NCI-H1092 treated with DMSO at 0.1 percent for 48 hours (cell line): ENCODE measurements at places on chromosomes 6 and 20.

GRCh38 chr6:113365191-113365590 lies 492.0 kb upstream of the MARCKS start:
- DNase-seq = no peak

DNA sequence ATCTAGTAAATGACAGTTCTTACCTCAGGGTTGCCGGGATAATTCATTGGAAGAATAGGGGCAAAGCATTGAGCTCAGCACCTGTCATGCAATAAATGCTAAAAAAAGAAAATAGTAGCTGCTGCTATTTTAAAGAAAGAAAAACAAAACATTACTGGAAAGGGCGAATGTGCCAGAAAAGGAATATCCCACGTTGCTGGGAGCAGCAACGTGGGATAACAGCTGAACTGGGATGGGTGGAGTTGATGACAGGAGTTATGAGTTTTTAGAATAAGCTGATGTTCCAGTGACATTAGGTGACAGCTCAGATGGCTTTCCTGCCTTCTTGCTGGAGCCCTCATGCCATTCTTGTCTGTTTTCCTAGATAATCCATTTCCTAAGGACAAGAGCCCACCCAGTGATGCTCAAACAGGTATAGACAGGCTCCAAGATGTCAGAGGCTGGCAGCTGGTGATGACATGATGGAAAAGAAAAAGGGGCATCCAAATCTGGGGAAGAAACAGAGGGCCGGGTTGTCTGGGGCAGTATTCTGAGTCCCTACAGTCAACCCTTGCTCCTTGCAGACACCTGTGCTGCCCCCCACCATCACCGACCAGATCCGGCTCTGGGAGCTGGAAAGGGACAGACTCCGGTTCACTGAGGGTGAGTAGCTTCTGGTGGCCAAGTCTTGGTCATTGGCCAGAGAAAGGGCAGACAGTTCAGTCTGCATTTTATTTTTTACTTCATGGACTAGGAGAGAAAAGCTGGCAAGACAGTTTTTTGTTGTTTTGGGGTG lies 1.1 kb upstream of the VARS2 start:
- no peak for DNase-seq

GRCh38 chr6:15408008-15408407 lies 162.1 kb downstream of the JARID2 start:
- no peak for DNase-seq

GRCh38 chr6:25981568-25982263 lies 19.1 kb downstream of the TRIM38 start:
- DNase-seq = no peak

DNA sequence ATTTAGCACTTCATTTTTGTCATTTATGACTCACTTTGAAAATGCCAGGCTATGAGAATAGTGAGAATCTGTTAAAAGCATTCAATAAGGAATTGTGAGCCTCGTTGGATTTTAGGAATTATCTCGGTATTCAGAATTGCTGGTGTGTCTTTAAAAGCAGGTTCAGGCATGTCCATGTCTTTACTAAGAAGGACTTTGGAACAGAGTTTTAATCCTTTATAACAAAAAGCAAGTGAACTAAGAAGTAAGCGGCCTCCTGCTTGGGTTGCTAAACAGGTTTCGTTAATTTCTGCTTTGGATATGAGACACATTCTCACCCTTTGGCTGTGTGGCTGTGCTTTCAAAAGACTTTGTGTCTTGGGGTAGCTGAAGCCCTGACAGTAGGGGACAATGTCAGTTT lies 74.9 kb downstream of the IGF2R start:
- no peak for DNase-seq

DNA sequence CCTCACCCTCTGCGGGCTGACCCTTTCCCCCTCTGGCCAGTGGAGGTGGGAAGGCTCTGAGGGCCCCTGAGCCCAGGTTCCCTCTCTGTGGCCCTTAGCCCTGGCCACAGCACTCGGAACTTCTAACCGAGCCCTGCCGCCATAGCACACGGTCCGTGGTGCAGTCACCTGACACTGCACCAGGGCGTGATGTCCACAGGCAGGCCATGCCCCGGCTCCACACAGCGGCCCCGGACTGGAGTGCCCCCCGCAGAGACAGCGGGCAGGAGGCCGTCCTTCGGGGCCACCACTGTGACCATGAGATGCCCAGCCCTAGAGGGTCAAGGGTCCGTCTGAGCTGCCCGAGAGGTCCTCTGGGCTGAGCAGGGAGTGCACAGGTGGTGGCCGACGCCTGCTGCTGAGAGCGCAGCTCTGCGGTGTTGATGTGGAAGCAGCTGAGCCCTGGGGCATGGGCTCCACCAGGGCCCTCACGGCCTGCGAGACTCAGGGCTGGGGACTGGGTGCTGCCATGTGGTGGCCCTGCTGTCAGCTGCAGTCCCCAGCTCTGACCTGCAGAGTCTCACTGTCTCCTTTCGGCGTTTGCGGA lies 11.2 kb upstream of the BHLHE23 start:
- DNase-seq = no peak

DNA sequence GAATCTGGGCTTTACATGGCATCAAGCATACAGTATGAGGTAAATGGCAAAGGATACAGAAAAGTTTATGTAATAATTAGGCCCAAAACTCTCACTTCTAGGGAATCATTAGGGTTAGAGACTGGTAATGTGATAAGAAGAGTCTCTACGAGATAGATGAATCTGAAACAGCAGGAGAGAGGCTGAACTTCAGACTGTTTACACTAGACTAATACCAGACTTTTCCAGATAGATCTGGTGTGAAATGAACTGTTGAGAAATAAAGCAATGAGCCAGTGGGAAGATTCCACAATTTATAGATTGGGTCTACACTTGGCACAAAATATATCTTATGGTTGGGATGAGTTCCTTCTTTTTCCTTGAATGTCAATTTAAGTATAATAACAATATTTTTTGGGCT lies 134.3 kb downstream of the MAN1A1 start:
- no peak for DNase-seq

DNA sequence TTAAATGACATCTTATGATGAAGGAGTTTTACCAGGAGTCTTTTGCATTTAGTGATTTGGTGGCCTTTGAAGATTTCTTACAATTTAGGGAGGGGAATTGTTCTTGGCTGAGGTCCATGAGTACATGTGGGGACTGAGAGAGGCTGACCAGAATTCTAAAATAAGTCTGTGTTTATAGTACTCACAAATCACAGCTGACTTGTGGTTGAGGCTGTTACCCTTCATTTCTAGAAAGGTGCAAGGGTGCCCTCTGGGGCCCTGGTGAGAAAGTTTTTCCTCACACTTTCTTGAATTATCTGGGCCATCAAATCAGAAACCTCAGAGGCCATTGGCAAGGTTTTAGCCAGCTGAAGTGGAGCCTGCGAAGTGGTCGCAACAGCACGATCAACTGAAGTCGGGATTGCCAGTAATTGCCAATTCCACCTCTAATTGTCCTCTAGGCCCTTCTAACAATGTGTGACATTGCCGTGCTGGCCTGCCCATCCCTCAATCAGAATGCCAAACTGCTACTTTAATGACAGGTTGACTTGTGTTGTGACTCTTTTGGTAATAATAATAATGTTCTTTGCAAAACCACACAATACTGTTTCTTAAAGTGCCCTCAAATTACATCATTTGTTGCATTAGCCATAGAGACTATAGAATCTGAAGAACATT lies 221.6 kb downstream of the OGFRL1 start:
- no peak for DNase-seq

GRCh38 chr6:44167567-44167966 lies 8.9 kb downstream of the CAPN11 start:
- DNase-seq = no peak

DNA sequence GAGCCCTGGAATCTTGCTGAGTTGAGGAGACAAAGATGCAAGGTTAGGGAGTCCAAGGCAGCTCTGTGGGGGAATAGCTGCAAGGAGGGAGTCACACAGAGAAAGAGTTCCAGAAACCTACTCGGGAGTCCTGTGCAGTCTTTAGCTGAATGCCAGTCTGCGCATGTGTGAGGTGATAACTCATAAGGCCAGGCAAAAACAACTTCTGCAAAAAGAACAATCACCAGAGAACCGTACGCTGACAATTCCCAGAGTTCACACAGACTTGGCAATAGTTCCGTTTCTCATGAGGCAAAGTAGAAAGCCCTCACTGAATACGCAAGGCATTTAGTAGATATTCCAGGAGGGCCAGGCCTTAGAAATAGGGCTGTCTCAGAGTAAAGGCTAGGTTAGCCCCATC lies 135.2 kb upstream of the TAB2 start:
- no peak for DNase-seq

- no peak for DNase-seq
Measured at GRCh38 chr6:100946711-100947110, 65.6 kb upstream of the ASCC3 start.
